ENCODE measurements at places on chromosomes 12 and 14. TPM values are rescaled to one million over a fixed set of nuclear protein-coding genes. Genes with fewer than 3 reads are reported as not detected.
A peak's percentile ranks its signal among the peaks of the same experiment; 100 is the strongest.

The IL26 gene
- total RNA-seq, result not detected

The LYZ gene
- total RNA-seq, result 15.2 TPM

The SERPINA12 gene
- total RNA-seq, result 8.6 TPM

GRCh38 chr12:75984577-75985182, 46.9 kb downstream of the PHLDA1 start:
- H3K27ac ChIP-seq, result no peak overlapping the region
- no peaks in the 10 kb centered on the region for H3K36me3 ChIP-seq
- peaks cover 25% of the 10 kb centered on the region for H3K4me1 ChIP-seq

DNA sequence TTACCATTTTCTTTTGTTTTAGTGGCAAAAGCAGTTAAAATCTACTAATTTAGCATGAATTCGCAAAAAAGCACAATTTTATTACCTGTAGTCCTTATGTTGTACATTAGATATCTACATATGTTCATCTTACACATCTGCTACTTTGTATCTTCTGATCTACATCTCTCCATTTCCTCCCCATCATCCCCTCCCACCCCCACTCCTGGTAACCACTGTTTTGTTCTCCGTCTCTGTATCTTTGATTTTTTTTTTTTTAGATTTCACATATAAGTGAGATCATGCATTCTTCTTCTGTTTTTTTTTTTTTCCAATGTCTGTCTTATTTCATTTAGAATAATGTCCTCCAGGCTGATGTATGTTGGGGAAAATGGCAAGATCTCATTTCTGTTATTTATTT, 922.7 kb downstream of the VRK1 start:
- no peaks in the 10 kb centered on the region for H3K27me3 ChIP-seq
- H3K27ac ChIP-seq, result no peak overlapping the region
- no peaks in the 10 kb centered on the region for H3K4me1 ChIP-seq
- H3K4me3 ChIP-seq, result no peak overlapping the region

DNA sequence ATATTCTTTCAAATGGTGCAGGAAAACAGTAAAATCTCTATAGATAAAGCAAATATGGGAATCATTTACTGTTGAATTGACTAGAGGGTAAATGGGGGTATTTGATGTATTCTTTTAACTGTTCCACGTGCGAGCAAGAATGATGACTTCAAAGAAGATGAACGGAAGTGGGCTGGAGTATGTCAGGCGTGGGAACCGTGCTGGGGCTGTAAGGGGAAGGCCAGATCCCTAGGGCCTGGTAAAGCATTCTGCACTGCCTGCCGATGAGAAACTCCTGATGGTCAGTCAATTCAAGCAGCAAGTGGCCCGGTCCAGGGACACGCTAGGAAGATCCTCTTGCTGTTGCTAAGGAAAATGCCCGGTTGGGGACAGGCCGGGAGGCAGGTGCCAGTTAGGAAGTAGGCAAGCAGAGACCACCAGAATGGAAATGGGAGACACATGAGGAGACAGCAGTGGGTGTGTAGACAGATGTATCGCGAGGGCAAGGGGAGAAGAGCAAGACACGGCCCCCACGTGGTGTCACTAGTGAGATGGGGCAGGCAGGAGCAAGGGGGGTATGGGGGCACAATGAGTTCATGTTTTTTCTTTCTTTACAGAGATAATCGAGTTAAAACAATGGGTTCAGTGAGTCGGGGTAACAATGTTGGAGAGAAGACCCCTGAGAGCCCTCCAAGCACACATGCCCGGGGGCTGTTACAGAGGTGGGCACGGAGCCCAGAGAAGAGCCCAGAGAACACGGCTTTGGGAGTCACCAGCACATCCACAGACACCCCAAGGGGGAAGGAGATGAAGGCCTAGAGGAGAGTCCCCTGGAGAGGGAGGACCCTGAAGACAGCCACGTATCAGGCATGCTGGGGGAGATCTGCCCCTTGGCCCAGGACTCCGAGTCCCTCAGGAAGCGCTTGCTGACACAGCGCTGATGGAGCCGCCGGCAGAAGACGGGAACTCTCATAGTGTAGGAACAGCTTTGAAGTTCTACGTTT, 37.2 kb downstream of the FBXO21 start:
- H3K27ac ChIP-seq, result no peak overlapping the region
- no peak overlapping the region for H3K4me3 ChIP-seq
- DNase-seq, result no peak

DNA sequence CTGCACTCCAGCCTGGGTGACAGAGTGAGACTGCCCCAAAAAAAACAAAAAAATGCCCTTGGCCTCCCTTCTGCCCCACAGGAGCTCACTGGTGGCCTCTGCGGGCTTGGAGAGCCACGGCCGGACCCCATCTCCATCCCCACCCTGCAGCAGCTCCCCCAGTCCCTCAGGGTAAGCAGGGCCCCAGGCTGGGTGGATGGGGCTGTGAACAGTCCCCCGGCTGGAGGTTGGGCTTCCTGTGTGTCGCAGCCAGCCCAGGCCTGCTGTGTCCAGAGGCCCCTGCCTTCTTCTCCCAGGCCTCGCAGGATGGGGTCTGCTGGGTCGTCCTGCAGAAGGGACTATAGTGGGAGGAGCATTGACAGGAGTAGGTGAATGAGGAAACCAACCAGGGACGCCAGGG, 15.4 kb upstream of the PUS1 start:
- DNase-seq, result no peak
- H3K4me1 ChIP-seq, result peaks cover 10% of the 10 kb centered on the region
- H3K27ac ChIP-seq, result no peak overlapping the region
- H3K27me3 ChIP-seq, result no peaks in the 10 kb centered on the region
- no peak overlapping the region for H3K4me3 ChIP-seq
- peaks cover 88% of the 10 kb centered on the region for H3K36me3 ChIP-seq

- no peak overlapping the region for H3K27ac ChIP-seq
- no peaks in the 10 kb centered on the region for H3K4me1 ChIP-seq
- H3K27me3 ChIP-seq, result no peaks in the 10 kb centered on the region
- no peak for DNase-seq
Measured at GRCh38 chr12:51127050-51127729, 43.8 kb upstream of the CSRNP2 start.

DNA sequence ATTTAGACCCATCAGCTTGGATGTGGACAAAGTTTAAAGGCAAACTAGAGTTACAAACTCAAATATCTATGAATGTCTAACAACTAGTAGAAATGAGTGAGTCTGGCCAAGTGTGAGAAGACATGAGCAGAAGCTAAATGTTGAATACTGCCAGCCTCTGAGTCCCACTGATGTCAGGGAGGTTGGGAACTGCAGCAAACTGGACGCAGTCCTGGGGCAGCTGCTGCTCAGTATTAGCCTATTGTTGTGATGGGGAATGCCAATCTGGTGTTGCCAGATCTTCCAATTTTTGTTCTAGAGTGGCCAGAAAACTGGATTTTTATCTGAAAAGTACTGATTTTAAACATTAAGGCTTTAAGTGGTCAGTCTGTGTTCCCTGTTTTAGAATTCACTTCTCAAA, 770.4 kb upstream of the STXBP6 start:
- H3K27ac ChIP-seq, result no peak overlapping the region
- no peaks in the 10 kb centered on the region for H3K4me1 ChIP-seq
- H3K4me3 ChIP-seq, result no peak overlapping the region
- DNase-seq, result no peak
- H3K36me3 ChIP-seq, result no peaks in the 10 kb centered on the region

DNA sequence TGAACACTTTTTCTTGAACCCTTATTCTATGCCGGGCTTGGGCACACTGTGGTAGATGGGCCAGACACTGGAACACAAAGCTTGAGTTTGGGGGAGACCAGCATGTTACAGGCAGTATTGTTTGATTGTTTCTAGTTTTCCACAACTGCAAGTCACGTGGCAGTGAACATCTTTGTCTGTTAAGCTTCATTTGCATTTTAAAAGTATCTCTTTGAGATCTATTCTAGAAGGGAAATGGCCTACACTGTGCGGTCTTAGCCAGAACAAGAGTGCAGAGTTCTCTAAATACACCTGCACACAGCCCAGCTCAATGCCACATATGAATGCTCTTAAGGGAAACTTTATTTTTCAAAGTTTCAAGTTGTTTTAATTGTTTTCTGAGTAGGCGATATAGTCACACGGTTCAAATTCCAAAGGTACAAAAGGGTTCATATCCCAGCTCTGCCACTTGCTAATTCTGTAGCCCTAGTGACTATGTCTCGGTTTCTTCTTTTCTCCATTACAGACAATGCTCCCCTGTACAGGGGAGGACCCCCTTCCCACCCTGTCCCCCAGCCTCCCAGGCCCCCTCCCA, 24.9 kb downstream of the RIN3 start:
- no peaks in the 10 kb centered on the region for H3K36me3 ChIP-seq
- no peaks in the 10 kb centered on the region for H3K27me3 ChIP-seq
- H3K27ac ChIP-seq, result peak overlapping the region; percentile 69
- H3K4me3 ChIP-seq, result no peak overlapping the region
